ENCODE measurements at places on chromosomes 6 and 20. TPM values are rescaled to one million over a fixed set of nuclear protein-coding genes. Genes with fewer than 3 reads are reported as not detected.
A peak's percentile ranks its signal among the peaks of the same experiment; 100 is the strongest.

DNA sequence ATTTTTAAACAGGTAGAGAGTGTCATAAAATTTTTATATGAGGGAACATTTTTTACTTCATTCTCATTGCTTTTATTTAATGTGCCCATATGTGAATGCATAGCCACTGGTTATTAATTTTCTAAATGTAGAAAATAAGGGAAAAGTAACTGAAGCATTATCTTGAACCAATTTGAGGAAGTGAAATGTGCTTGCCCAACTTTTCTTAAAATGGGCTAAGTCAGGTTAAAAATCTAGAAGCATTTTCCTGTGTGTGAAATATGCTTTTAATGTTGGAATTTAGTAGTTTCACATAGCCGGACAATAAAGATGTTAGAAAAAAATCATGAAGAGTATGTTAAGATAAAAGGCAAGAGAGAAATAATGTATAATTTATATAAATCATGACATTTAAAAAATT lies 3.8 kb downstream of the SEC23B start:
- no peak for DNase-seq

DNA sequence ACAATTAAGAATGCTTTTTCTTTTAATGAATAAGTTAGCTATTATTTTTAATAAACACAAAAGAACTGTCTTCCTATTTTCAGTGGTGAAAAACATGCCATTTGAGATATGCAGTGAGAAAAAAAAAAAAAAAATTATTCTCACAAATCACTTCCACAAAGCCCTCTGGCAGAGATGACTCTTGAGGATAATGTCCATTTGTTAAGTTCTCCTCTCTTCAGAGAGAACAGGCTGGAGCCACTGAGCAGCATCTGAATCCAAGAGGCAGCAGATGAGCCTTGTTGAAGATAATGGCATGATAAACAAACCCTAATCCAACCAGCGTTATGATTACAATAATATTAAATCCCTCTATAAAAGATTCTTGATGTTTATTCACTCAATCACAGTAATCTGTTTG lies 105.0 kb downstream of the PTPRK start:
- no peak for DNase-seq

KCNQ5 gene
- total RNA-seq: 0.49 TPM

GRCh38 chr20:37890108-37890507 lies 12.8 kb upstream of the VSTM2L start:
- DNase-seq: no peak

DNA sequence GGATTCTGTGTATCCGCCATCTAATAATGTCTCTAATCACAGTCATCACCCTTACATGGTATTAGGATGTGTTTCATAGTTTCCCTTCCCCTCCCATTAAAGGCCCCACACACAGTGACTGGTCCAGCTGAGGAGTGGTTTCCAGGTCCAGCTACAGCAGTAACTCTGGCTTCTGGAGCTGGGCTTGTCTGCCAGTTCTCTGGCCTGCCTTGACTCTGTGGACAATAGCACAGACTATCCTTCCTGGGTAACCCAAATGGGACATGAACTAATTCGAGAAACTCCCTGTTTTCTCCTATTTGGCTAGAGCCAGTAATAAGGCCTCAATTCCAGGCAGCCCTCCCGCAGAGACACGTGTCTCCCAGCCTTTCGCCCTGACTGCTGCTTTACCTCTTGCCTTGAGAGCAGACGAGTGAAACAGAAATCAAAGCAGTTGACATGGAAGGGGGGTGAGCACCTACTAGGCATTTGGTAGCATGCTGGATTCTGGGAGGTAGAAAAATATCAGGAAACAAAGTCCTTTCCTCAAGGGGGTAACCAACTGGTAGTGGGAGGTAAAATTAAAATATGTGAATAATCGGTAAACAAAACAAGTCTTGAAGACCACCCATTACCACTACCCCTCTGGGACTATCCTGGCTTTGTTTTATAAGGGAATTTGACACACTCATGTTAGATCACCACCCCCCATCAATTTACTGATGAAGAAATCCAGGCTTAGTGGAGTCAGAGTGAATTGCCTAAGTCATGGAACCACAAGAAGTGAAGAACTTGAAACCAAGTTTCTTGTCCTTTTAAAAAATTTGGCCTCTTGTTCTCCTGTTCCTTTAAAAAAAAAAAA lies 1.2 kb downstream of the TRAF3IP2 start:
- peak; percentile 78 for DNase-seq

DNA sequence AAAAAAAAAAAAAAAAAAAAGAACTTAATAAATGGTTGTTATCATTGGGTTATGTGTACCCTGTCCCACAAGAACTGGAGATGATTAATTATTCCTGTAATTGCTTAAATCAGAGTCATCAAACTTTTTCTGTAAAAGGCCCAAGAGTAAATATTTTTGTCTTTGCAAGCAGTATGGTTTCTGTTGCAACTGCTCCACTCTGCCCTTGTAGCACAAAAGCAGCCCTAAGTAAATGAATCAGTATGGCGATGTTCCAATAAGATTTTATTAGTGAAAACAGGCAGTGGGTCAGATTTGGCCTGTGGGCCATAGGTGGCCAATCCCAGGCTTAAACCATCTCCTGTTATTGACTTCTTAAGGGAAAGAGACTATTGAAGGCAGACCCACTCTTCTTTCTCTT lies 252.7 kb downstream of the TSHZ2 start:
- no peak for DNase-seq

CTCFL gene
- 0.27 TPM for total RNA-seq

DNA sequence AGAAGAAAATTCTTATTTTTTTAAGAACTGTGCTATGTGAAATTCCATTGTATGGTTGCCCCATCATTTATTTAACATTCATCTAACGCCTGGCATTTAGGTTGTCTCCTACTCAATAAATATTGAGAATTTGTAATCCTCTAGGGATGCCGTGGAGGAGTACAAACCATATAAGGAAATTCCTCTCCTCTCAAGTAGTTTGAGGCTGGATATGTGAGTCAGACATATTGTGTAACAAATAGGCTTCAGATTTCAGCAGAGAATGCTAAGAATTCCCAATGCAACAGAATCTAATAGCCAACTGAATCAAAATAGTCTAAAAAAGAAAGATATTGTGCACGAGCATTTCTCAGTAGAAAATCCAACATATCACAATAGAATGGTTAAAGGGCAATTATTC lies 174.7 kb downstream of the OTOR start:
- DNase-seq: no peak

GRCh38 chr6:324729-325125 lies 32.4 kb downstream of the DUSP22 start:
- DNase-seq: peak; percentile 68

GRCh38 chr6:150053450-150053849 lies 15.5 kb downstream of the ULBP3 start:
- no peak for DNase-seq

- DNase-seq: no peak
Measured at GRCh38 chr20:21053002-21053762, 53.0 kb downstream of the LINC00237 start.

GRCh38 chr6:133978896-133979240 lies 25.8 kb downstream of the TBPL1 start:
- DNase-seq: no peak

GRCh38 chr6:11722805-11723631 lies 55.6 kb downstream of the ADTRP start:
- DNase-seq: no peak

DNA sequence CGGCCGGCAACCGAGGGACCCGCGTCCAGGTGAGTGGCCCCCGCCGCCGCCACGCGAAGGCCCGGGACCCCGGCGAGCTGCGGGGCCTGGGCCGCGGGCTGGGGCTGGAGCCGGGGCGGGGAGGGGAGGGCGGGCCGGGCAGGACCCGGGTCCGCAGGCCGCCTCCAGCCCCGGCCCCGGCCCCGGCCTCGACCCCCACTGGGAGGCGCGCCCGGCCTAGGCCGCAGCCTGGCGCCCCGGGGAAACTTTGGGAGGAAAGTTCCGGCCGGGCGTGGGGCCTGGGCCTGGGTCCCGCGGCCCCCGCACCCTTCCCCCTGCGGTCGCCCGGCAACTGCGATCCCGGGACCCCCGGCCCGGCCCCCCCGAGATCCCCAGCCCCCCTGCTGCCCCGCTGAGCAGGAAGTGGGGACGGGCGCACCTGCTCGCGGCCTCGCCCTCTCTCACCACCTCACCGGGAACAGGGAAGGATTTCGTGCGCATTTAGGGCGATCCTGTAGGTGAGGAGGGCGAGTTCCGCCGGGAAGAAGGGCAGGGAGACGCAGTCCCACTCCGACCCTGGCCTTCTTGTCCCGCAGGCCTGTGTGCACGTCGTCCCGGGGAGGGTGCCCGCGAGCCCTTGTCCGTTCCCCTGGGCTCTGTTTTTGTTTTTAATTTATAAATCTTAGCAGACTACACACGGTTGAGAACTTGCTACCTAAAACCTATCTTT lies 402 bp downstream of the OSBPL2 start:
- no peak for DNase-seq
